Activated CD8-positive, alpha-beta memory T cell treated with anti-CD3 and anti-CD28 coated beads for 36 hours (primary cell): ENCODE measurements at places on chromosomes 12 and 14. TPM values are rescaled to one million over a fixed set of nuclear protein-coding genes. Genes with fewer than 3 reads are reported as not detected.

PPP1R1A gene
- not detected for total RNA-seq

KCNA5 gene
- total RNA-seq = not detected

GALNT8 gene
- total RNA-seq = 0.21 TPM

PLCZ1 gene
- total RNA-seq = not detected

FZD10 gene
- total RNA-seq = not detected

PLA2G1B gene
- total RNA-seq = not detected

GAS2L3 gene
- total RNA-seq = 0.86 TPM

CATSPERB gene
- not detected for total RNA-seq

ACOT6 gene
- total RNA-seq = not detected

OR4L1 gene
- not detected for total RNA-seq

CAPRIN2 gene
- total RNA-seq = 8.8 TPM

EMP1 gene
- total RNA-seq = 13.5 TPM

TMEM132D gene
- total RNA-seq = not detected

GZMH gene
- total RNA-seq = 151 TPM

DAAM1 gene
- total RNA-seq = 9.7 TPM

NKX2-8 gene
- not detected for total RNA-seq

RASAL1 gene
- total RNA-seq = 0.19 TPM

PPP1R12A gene
- 73.3 TPM for total RNA-seq

ADAMTS20 gene
- not detected for total RNA-seq

SRRM4 gene
- total RNA-seq = not detected

C3AR1 gene
- 0.80 TPM for total RNA-seq

AMN gene
- 0.71 TPM for total RNA-seq

FBRSL1 gene
- total RNA-seq = 65.4 TPM

CYP46A1 gene
- total RNA-seq = 0.46 TPM

NXPH4 gene
- total RNA-seq = 0.38 TPM
